ENCODE measurements at places on chromosomes 2 and 18.
A peak's percentile ranks its signal among the peaks of the same experiment; 100 is the strongest.

GRCh38 chr2:119518401-119519056 is 5.8 kb downstream of the SCTR start:
- no peak for DNase-seq

DNA sequence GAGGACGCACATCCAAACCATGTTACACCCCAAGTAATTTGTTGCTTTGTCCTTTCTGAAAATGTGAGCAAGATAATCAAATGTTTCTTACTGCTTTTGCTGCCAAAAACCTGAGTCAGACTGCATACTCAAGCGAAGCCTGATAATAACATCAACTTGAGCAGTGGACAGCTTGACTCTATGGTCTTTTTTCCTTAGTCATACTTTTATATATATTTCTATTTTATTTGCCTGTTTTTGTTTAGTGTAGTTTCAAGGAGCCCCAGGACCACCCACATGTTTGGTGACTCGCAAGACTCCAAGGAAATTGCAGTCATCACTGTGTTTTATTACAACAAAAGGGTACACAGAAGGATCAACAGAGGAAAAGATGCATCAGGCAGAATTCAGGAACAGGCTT is 688.4 kb upstream of the PIK3C3 start:
- DNase-seq: no peak

- DNase-seq: peak; percentile 7
Measured at GRCh38 chr2:219178377-219179175, 501 bp downstream of the RETREG2 start.

DNA sequence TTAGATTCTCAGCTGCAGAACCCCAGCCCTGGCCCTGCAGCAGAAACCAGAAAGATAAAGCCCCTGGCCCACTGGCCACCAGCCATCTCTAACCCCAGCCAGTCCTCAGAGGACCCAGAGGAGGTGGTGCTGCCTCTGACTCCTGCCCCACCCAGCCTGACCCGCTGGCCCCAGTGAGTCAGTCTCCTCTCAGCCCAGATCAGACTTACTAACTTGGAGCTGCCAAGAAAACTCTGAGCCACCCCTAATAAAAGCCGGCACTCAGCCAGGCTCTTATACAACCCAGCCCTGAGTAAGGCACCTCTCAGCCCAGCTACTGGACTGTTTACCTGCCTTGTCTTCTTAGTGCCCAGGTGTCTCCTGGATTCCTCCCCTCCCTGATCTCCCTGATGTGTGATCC is 2.0 kb downstream of the SLC14A2 start:
- peak; percentile 75 for DNase-seq

DNA sequence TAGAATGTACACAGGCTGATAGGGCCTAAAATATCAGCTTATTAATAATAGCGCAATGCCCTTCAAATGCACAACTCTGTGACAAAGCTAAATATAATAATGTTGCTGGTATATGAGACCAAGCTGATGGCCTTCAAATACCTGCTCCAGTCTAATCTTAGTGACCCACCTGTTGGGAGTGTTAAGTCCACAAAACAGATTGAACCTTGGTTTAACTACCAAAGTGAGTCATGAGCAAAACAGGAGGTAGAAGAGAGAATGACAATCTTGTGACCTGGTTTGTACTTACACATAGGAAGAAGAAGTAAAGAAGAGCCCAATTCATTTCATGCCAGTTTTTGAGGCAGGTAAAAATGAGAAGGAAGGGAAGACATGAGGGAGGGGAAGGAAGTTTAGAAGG is 295.0 kb downstream of the NR4A2 start:
- DNase-seq: no peak

DNA sequence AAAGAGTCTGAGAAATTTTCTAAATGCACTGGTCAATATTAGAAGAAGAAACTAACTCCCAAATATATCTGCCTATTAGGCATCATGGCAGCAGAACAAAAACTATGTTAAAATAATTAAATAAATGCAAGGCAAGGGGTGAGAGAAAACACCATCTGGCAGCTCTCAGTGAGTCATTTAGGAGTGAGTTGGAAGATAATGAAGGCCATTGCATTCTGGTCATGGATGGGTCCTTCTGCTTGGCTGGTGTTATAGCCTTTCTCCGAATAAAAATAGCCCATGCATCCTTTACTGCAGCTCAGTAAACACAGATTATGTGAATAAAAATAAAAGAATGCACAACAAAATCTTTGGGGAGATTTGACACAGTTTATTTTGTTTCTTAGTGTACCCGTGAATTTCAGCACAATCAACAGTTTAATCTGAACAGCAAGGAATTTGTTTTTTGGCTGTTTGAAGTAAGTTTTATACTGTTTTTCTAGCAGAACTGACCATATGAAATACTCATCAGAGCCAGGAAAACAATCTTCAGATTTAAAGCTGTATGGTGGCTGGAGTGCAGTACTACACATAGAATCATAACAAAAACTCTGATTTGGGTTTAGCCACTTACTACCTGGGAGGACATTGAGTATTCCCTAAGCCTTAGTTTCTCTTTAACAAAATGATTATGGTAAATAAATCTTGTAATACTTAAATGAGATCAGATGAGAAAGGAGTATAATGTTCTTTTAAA is 225.1 kb upstream of the ITGA4 start:
- DNase-seq: no peak

DNA sequence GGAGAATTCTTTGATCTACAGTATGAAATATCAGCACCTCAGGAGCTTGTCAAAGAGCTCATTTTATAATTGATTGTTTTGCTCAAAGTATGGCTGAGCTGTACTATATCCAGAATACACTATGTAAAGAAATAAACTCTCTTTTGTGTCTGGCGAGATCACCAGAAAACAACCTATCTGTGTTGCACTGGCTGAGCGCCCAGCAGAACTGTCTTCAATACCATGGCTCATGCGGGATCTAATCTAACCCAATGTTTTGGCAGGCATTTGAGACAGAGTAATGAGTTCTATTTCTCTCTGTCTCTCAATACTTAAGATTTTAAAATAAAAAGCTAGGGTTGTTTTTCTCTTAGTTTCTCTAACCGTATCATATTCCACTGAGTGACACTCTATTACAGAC is 192.4 kb downstream of the L3MBTL4 start:
- DNase-seq: no peak

GRCh38 chr2:10814571-10815331 is 2.2 kb upstream of the PDIA6 start:
- no peak for DNase-seq

DNA sequence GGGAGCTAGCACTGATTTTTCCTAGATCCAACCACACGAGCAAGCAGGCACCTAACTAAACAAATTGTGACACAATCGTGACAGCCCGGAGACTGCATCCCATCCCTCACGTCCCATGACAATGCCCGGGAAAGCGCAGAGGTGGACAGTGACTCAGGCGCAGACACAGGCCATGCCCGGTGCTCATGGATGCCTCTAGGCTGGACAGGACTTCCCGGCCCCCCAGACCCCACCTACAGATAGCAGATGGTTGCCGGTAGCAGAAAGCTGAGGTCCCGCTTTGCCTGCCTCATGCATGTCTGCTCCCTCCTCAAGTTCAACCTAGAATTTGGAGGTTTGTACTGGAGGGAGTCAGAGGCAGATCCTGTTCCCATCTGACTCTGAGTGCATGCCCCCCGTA is 81.0 kb downstream of the TPO start:
- DNase-seq: no peak

- no peak for DNase-seq
Measured at GRCh38 chr2:50448556-50448955, 583.4 kb downstream of the NRXN1 start.

- DNase-seq: no peak
Measured at GRCh38 chr2:215654148-215654819, 218.4 kb upstream of the FN1 start.

- no peak for DNase-seq
Measured at GRCh38 chr2:35080231-35080910, 1275.2 kb upstream of the CRIM1 start.

All from LoVo (cell line).